AML-193 (cell line): ENCODE measurements at places on chromosomes 2 and 18.
A peak's percentile ranks its signal among the peaks of the same experiment; 100 is the strongest.

DNA sequence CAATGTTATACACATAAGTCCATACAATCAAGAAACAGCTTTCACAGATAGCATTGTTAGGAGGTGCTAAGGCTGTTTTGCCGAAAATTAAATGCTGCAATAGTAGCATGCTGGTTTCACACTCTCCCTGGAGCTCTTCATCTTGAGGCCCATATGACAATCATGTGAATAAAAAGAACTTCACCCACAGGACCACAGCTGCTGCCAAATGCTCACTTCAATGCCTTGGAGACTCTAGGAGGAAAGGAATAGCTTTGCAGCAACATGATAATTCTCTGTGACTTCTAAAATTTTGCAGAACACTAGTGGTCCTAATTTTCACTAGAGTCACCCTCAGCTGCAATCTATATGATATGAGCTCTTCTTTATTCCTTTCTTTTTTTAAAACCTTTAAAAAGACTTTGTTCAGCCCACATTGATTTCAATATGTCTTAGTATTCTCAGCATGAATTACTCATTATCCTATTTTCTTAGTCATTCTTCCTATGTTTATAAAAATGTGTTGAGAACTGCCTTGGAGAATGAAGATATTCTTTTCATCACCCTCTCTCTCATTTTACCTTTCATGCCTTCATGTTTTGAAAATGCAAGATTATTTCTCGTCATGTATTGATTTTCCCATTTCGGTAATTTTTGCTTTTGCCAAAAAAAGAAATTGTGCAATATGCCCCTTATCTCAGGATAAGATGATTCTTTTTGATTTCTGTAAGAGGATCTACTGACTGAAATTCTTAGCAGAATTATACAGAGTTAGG lies 108.2 kb downstream of the PDE1A start:
- no peak for DNase-seq

DNA sequence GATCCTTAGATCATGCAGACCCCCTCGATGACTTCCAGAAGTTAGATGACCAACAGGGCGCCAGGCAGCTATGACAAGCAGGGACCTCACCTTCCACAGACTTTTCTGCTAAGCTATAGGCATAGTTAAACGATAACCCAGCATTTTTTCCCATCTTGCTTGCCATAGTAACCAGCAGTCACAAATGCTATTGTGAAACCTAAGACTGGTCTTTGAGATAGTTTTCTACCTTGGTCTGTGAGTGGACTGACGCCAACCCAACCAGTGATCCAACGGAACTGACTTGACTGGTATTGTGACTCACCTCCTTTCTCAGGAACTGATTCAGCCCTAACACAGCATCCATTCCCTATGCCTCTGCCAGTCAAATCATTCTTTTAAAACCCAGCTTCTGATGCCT lies 361.2 kb downstream of the LRRTM4 start:
- no peak for DNase-seq

GRCh38 chr2:207632575-207633493 lies 7.6 kb upstream of the METTL21A start:
- peak; percentile 88 for DNase-seq

GRCh38 chr2:11631462-11631861 lies 38.5 kb downstream of the NTSR2 start:
- no peak for DNase-seq

GRCh38 chr18:22790545-22791309 lies 142.4 kb upstream of the RBBP8 start:
- no peak for DNase-seq

GRCh38 chr2:182259629-182260150 lies 167.1 kb downstream of the PDE1A start:
- no peak for DNase-seq

GRCh38 chr2:209074711-209075110 lies 349.1 kb upstream of the MAP2 start:
- DNase-seq = no peak

- no peak for DNase-seq
Observed at GRCh38 chr2:219126555-219126954, 34.1 kb downstream of the NHEJ1 start.

DNA sequence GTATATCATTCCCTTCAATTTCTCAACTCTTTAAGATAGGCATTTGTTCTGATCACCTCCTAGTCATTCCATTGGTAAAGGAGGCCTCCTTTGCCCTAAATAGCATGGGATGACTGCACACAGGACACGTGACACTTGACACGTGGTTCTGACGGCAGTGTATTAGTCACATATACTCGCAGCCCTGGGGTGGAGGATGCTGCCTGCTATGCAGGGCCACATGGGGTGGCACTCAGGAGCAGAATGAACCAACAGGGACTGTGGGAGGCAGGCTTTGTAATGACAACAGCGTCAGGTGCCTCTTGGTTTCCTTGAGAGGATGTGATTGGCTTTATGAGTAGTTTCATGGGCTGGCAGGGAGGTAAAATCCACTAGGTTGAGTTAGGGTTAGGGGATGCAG lies 9.3 kb upstream of the KCNS3 start:
- no peak for DNase-seq

- peak; percentile 97 for DNase-seq
Observed at GRCh38 chr2:7007846-7008741, 90.9 kb downstream of the RNF144A start.

GRCh38 chr2:207624185-207625013 lies 795 bp downstream of the METTL21A start:
- peak; percentile 57 for DNase-seq

- no peak for DNase-seq
Observed at GRCh38 chr2:7801212-7801611, 880.6 kb upstream of the ID2 start.

DNA sequence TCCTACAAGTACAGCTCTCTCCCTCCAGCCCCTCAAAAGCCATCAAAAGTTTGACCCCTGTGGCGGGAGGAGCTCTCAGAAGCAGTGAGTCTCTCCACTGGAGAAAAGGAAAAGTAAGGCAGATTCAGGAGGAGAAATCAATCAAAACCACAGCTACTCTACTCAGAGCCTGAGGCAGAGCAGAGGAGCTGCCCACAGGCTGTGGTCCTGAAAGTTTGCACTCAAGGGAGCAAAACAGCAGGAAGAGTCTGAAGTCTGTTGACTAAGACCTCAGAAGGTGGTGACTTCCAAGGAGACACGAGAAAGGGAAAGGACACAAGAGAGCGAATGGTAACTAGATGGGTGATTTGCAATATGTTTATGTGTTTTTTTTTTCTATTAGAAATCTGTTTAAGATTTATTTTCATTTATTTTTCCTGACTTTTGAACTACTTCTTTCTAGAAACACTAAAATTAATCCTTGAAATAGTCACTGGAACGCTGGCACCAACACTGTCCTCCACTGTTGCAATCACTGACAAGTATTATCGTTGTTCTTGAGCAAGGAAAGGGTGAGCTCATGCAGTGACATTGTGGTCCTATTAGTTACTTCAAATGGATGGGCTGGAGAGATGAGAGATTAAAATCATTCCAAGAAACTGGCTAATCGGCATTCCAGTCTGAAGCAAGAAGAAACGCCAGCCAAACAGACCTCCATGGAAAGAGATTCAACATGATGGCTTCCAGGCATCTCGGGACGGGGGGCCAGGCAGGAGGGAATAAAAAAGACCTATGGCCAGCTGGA lies 35.8 kb downstream of the PID1 start:
- DNase-seq = no peak

- DNase-seq = no peak
Observed at GRCh38 chr18:24588440-24588839, 128.0 kb downstream of the HRH4 start.

GRCh38 chr2:223621901-223622300 lies 19.7 kb upstream of the SCG2 start:
- no peak for DNase-seq

DNA sequence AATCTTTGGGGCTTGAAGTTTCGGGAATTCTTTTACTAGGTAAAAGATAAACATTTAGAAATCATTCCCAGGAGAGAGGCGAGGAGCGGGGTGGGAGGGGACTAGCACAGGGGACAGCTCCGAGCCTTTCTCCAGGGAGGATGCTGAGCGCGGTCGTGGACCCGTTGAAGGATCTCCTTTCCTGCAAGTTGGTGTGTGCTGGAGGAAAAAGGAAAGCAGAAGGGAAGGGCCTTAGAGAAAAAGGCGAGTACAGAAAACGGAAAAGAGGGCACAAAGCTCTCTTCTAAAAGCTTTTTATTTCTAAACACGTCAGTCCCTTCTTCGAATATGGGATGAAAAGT lies 640 bp downstream of the SLC39A6 start:
- DNase-seq = no peak

- no peak for DNase-seq
Observed at GRCh38 chr2:196990788-196991461, 64.4 kb upstream of the PGAP1 start.

- no peak for DNase-seq
Observed at GRCh38 chr2:195406886-195407603, 250.0 kb upstream of the SLC39A10 start.

DNA sequence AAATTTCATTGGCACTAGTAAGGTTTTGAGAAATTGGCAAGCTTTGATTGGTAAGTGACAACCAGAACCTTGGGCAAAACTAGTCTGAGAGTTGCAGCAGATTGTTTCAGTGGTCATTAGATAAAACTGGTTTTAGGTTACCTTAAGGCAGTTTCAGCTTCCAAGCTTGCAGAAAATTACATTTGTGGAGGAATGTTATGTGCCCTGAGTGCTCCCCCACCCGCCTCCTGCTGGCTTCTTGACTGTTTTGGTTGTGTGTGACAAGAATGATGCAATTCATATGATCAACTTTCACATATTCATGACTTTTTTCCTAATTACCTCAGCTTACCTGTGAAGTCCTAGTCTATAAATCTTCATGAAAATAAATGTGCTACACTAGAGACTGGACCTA lies 599.5 kb upstream of the ZNF804A start:
- no peak for DNase-seq

- no peak for DNase-seq
Observed at GRCh38 chr18:44636241-44636640, 44.4 kb upstream of the SETBP1 start.

DNA sequence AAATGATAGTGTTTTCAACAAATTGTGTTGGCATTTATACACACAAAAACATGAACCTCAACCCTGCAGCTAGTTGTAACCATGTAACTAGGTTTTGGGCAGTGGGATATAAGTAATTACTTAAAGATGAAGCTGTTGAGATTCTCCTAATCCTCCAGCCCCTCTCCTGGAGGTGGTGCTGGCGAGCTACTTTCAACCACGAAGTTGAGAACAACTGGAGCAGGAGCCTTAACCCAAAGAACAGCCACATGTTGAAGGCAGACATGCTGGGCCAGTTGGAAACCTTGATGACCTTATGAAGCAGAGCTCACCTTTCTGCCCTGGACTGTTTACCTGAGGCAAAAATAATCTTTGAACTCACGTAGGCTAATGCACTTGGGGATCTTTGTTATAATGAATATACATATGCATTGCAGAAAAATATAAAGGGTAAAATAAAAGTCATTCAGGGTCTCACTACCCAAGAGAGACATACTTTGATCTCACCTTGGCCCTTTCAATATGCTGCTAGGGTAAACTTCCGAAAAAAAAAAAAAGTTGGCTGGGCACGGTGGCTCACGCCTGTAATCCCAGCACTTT lies 89.6 kb upstream of the NPAS2 start:
- DNase-seq = peak; percentile 39

DNA sequence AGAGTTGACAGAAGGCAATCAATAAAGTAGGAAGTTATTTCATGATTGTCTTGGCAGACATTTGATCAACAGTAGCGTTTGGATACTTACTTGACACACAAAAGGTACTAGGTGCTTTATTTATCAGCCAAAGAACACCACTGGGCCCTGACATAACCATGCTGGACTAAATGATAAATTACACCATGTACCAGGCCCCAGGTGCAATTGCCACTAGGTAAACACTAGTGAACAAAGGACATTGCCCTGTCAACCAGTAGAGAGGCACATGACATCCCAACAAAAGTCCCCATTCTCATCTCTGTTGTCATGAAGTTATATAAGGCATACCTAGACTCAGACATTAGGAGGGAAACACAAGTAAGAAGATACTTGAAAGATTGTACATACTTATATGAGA lies 747.2 kb downstream of the SATB2 start:
- DNase-seq = no peak

DNA sequence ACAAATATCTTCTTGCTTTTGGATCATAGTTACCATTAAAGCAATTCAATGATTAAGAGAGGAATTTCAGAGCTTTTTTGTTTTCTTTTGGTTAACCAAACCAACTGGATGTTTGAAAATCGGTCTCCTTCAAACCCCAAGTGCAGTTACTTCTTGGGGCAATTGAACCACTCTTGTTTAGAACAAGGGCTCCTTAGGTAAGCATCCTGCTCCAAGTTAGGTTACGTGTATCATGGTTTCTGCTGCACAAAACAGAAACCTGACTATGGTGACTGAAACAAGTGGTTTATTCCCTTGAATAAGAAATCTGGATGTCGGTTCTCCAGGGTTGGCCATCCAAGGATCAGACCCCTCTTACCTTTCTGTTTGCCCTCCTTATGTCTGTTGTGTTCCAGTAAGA lies 16.1 kb upstream of the LGALSL start:
- no peak for DNase-seq

- no peak for DNase-seq
Observed at GRCh38 chr2:219228041-219228910, 1.2 kb downstream of the ATG9A start.
